GM12878 (cell line): ENCODE measurements at places on chromosomes 7 and 10. TPM values are rescaled to one million over a fixed set of nuclear protein-coding genes. Genes with fewer than 3 reads are reported as not detected.

DNA sequence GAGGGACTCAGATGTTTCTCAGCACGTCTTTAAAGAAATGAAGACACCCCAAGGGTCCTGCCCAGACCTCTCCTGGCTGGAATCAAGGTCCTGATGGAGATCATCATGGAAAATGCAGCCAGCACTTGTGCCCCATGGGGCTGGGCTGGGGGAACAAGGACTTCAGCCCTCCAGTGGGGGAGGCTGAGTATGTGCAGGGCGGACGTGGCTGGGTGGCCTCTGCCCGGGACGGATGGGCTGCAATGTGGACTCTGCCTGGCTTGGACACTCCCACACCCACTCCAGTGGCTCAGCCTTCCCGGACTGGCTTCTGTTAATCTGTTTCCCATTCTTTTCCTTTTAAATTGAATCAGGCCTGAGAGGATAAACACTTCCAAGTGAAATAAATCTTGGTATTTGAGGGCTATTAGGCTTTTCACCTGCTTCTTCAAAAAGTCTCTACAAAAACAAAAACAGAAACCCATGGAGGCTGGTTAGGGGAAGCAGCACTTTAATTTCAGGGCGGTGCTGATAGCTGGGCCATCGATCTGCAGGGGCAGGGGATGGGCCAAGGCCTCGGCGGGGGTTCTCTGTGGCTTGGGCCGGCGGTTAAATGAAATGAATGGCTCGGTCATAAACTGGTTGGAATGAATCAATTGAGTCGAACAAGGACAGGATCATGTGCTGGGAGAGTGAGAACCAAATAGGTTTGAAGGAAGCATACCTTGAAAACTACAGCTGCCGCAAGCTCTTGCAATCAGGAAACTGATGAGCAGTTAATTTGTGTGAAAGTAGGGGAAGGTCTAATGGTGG, 51.4 kb downstream of the ADARB2 start:
- H3K4me3 ChIP-seq, result no peak overlapping the region
- no peaks in the 10 kb centered on the region; the same call in 1 of the 2 replicates for H3K36me3 ChIP-seq
- DNase-seq, result no peak
- no peaks in the 10 kb centered on the region for H3K4me1 ChIP-seq

ASZ1 gene
- total RNA-seq, result 0.11 TPM in 1 of 2 replicates, not detected in the other

RBM20 gene
- 0.13 and 0.26 TPM in 2 replicates for total RNA-seq

GET4 gene
- total RNA-seq, result 40.7 and 42.1 TPM in 2 replicates
